ENCODE measurements at places on chromosomes 2 and 18.
A peak's percentile ranks its signal among the peaks of the same experiment; 100 is the strongest.

DNA sequence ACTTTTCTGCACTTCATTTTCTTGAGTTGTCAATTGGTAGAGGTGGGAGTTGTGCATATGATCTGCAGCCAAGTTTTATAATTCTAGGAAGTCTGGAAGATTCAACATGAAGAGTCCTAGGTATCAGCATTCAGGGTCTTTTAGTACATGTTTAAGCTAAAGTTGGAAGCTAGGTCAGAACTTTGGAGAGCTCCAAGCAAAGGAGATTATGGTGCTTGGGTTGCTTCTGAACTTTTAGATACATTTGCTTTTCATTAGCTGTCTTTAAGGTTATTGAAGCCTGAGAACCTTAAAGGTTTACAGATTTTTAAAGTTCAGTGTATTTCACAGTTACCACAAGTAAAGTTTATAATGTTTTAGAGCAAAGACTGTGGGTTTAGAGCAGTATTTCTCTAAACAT lies 85.5 kb downstream of the EPC2 start:
- DNase-seq = no peak

- peak; percentile 60 for DNase-seq
Observed at GRCh38 chr18:63161761-63162195, 157.8 kb downstream of the BCL2 start.

GRCh38 chr2:114046866-114047435 lies 157.1 kb downstream of the ACTR3 start:
- no peak for DNase-seq

DNA sequence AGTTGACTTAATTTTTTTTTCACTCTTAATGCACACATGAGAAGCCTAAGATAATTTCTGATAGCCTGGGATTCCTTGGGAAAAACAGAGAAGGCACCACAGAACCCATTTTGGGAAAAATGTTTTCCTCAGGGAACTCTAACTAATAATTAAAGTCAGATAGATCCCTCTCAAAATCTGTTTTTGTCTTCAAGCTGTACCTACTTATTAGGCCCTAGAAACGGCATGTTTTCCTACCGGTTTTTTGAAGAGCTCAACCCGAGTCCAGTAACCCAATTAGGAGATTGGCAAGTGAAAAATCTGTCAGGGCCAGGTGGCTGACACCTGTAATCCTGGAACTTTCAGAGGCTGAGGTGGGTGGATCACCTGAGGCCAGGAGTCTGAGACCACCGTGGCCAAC lies 16.1 kb upstream of the PDK1 start:
- DNase-seq = no peak

DNA sequence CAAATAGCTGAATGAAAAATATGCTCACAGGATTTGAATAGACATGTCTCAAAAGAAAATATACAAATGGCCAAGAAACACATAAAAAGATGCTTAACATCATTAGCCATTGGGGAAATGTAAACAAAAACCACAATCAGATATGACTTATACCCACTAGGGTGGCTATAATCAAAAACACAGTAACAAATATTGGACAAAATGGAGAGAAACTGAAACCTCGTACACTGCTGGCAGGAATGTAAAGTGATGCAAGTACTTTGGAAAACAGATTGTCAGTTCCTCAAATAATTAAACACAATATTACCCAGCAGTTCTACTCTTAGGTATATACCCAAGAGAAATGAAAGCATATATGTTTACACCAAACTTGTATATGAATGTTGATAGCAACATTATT lies 213.0 kb downstream of the PHLPP1 start:
- DNase-seq = peak; percentile 20

- no peak for DNase-seq
Observed at GRCh38 chr2:228986961-228987360, 284.1 kb downstream of the PID1 start.
